Right hindlimb (tissue), 1 donor: ENCODE measurements at places on chromosomes 7 and 10.

GRCh38 chr7:129210256-129210988 is 14.4 kb upstream of the AHCYL2 start:
- peak; percentile 85 for DNase-seq

GRCh38 chr10:89522463-89522862 is 12.9 kb downstream of the SLC16A12 start:
- no peak for DNase-seq

GRCh38 chr7:69698109-69698825 is 100.0 kb downstream of the AUTS2 start:
- no peak for DNase-seq

GRCh38 chr10:102660888-102661657 is 16.8 kb downstream of the TRIM8 start:
- DNase-seq, result peak; percentile 90

- DNase-seq, result no peak
Measured at GRCh38 chr7:56256108-56256507, 139.9 kb upstream of the NUPR2 start.

GRCh38 chr7:18566829-18567228 is 71.3 kb downstream of the HDAC9 start:
- no peak for DNase-seq
